Stromal cell of bone marrow (primary cell): ENCODE measurements at places on chromosomes 12 and 14.

- DNase-seq = no peak
Observed at GRCh38 chr14:88233915-88234314, 89.2 kb downstream of the KCNK10 start.

GRCh38 chr12:42539696-42540095 is 49.9 kb downstream of the PRICKLE1 start:
- no peak for DNase-seq

GRCh38 chr14:55707365-55707804 is 127.4 kb downstream of the KTN1 start:
- DNase-seq = peak; percentile 36

GRCh38 chr14:64605926-64606685 is 56.3 kb downstream of the PPP1R36 start:
- no peak for DNase-seq
